ENCODE measurements at places on chromosomes 5 and 9.

DNA sequence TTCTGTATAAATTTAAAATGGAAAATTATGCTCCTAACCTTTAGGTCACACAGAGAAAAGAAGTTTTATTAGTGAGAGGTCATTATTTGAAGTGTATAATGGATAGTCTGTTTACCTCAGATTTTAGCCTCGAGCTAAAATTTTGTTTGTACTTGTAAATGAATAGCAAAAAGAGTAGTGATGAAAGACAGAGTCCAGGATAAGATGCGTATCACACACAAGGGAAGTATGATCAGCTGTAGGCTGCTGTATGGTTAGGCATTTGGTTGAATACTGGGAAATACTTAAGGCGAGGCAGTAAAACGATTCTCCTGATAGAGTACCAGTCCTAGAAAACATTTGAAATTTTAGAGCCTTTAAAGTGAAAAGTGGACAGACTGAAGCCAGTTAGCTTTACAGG lies 92.7 kb downstream of the FBXL7 start:
- DNase-seq, result no peak

DNA sequence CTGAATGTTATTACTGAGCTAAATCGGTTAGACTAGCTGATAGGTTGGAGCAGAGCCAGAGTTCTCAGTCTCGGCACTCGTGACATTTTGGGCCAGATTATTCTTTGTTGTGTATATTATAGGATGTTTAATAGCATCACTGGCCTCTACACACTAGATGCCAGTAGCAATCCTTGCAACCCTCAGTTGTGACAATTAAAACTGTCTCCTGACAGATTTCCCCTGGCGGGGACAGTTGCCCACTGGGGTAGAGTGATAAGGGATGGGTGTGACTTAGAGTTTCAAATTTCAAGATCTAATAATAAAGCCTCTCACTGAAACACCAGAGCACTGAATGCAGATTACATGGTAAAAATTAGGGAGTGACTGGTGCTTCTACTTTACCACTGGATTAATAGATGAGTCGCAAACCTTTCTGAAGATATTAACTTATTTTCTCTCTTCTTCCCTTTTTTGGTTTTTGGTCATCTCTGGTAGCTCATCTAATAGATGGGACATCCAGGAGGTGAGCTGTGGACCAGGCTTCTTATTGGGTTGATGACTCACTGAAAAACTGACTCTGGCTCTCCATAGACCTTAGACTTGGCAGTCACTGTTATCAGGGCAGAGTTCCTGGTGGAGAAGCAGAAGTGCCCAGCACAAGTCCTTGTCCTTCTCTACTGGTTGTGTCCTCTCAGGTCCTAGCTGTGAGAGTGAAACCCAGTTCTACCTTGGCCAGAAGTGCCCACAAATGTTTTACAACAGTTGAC lies 150.3 kb downstream of the UNC13B start:
- peak; percentile 60 for DNase-seq

DNA sequence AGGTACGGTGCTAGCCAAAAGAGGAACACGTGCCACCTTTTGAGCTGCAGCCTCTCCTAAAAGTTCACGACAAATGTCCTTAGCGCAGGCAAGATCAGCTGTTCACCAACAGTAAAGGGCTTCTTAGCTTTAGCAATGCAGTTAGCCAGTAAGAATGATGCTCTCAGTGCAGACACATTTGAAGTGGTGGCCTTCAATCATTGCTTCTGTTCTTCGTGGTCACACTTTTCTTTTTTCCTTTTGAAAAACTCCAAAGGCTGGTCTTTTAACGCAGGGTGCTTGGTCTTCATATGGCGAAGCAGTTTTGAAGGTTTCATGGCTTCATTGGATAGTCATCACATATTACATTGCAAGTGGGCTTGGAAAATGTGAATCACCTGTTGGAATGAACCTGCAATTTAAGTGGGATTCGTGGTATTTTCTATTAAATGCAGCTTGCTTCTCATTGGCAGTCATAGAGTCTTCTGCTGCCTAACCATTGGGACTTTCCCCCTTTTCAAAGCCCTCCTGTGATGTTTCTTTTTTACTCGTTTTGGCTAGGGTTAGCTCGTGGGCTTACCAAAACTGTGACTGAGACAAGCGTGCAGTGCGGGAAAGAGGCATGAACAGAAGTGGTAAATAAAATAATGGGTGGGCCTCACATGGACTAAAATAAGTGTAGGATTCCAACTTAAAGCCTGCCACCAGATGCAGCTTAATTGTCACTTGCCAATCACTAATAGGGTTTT lies 100.9 kb downstream of the MRPL36 start:
- no peak for DNase-seq

- DNase-seq, result peak; percentile 25
These were observed 139.4 kb downstream of the ATG10 start for GRCh38 chr5:82111191-82111590.

DNA sequence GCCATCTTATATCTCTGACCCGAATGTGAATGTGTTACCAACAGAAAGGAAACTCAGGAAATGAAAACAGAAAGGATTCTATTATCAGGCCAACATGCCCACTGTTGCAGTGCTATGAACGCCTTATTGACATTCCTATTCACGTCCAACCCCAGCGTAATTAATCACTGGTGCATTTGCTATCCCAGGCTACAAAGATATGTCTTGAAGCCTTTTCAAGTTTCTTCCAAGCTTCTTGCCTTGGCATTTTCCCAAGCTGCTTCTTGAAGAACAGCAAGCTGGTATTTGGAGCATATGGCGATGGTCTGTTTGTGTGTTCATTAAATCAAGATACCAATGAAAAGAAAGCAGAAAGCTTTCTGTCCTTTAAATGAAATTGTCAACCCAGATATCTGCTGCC lies 579.2 kb upstream of the ZNF462 start:
- no peak for DNase-seq

- no peak for DNase-seq
These were observed 330.8 kb downstream of the KDM4C start for GRCh38 chr9:7088611-7089010.

DNA sequence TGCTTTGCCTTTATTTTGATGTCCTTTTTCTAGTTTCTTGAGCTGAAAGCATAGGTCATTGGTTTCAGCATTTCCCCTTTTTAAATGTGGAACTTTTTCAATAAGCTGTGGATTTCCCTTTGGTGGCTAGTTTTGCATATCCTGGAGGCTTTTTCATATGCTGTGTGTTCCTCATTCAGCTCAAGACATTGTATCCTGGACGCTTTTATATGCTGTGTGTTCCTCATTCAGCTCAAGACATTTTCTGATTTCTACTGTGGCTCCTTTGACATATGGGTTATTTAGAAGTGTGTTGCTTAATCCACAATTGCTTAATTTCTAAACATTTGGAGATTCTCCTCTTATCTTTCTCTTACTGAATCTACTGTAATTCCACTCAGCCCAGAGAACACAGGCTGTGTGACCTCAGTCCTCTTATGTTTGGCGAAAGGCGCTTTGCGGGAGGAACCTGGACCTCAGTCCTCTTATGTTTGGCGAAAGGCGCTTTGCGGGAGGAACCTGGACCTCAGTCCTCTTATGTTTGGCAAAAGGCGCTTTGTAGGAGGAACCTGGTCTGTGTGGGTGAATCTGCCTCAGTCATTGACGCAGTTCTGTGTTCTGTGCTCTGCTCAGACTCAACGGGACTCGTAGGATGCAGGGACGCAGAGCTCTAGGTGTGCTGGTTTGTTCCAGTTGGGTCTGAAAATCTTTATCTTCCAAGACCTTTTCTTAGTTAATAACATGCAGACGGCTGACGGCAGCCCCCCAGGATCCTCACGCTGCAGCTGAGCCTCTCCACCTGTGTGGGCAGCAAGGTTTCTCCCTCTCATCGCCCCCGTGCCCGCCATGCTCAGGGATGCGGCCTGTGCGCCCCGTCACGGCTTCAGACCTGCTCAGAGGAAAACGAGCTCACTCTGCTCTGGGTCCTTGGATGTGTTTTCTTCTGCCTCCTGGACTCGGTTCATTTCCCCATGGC lies 6.0 kb upstream of the SLC9A3 start:
- no peak for DNase-seq

DNA sequence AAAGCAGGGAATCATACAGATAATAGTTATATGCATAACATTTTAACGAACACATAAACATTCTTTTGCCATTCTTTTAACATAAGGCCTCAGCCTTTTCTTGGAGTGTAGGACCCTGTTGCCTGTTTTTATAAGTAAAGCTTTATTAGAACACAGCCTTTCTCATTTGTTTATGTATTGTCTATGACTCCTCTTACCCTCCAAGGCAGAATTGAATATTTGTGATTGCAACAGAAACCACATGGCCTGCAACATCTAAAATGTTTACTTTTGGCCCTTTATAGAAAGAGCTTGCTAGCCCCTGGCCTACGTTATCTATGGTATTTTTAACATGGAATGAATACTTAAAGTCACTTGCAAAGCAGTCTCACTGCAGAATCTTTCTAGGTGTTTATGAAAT lies 2.6 kb downstream of the SLC31A1 start:
- no peak for DNase-seq

- no peak for DNase-seq
These were observed 41.7 kb downstream of the TMEM161B start for GRCh38 chr5:88226881-88227450.
